NCI-H526 (cell line): ENCODE measurements at places on chromosomes 3 and 15.

GRCh38 chr15:47718497-47719437 is 1.5 kb downstream of the SEMA6D start:
- DNase-seq, result no peak

GRCh38 chr3:151869181-151869580 is 4.3 kb upstream of the SUCNR1 start:
- no peak for DNase-seq

DNA sequence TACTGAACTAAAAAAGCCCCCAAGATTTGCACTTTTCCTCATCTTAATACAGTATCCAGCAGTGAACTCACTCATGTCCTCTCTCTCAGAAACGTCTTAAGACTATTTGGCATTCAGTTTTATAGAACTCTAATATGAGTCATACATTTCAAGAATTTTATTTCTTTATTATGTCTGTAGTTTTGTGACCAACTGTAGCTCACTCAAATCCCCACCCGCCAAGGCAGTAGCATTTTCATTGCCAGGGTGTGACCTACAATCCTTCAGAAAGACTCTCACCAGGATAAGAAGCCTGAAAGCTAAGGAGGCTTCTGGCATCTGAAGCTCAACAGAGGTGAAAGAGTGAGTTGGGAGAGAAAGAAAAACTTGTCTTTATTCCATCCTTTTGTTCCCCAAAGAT is 537.1 kb downstream of the RSL24D1 start:
- DNase-seq, result no peak

- DNase-seq, result no peak
These were observed 92.2 kb downstream of the P2RY1 start for GRCh38 chr3:152927131-152927530.
